Stimulated activated CD8-positive, alpha-beta memory T cell treated with anti-CD3 and anti-CD28 coated beads, Interleukin-4, amount 100 ng/mL, for 48 hours (primary cell): ENCODE measurements at places on chromosomes 3 and 15.

DNA sequence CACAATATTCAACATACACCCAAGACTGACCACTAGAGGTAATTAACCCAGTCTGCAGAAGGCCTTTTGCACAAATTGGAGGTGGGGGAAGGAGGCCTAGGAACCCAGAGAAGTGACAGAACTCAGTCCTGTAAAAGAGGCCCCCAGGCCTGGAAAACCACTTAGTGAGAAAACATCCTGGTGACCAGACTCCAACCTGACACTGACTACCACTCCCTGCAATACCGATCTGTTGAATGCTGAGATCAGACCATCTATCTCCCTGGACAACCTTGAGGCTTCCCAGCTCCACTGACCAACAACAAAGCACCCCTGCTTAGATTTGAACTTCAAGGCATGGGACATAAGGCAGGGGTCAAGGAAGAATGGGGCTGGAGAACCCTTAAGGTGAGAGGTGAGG is 261.9 kb upstream of the WNT5A start:
- no peak for DNase-seq

GRCh38 chr3:172078721-172079120 is 39.3 kb downstream of the FNDC3B start:
- DNase-seq = no peak

GRCh38 chr3:101995371-101996046 is 146.2 kb downstream of the NFKBIZ start:
- DNase-seq = no peak

GRCh38 chr3:42273361-42273760 is 7.4 kb upstream of the CCK start:
- DNase-seq = no peak

- no peak for DNase-seq
These were observed 160.1 kb upstream of the DPH6 start for GRCh38 chr15:35705884-35706585.

DNA sequence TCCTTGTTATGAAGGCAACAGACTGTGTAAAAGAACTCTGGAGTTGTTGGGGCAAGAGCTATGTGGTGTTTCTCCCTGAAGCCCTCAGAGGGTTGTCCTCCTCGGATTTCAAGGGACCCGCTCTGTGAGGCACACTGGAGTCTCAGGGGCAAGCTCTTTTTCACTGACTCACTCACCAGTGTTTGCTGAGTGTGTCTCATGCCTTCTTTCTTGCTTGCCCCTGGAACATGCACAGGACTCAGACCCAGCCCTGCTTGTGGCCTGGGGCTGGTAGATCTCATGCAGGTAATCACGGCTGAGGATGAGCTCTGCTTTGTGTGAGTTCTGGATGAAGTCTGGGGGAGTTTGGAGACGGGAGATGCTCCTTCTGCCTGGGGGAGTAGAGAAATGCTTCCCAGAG is 93.7 kb downstream of the CACNA1D start:
- DNase-seq = no peak

GRCh38 chr3:170052398-170052797 is 14.6 kb downstream of the GPR160 start:
- DNase-seq = no peak

DNA sequence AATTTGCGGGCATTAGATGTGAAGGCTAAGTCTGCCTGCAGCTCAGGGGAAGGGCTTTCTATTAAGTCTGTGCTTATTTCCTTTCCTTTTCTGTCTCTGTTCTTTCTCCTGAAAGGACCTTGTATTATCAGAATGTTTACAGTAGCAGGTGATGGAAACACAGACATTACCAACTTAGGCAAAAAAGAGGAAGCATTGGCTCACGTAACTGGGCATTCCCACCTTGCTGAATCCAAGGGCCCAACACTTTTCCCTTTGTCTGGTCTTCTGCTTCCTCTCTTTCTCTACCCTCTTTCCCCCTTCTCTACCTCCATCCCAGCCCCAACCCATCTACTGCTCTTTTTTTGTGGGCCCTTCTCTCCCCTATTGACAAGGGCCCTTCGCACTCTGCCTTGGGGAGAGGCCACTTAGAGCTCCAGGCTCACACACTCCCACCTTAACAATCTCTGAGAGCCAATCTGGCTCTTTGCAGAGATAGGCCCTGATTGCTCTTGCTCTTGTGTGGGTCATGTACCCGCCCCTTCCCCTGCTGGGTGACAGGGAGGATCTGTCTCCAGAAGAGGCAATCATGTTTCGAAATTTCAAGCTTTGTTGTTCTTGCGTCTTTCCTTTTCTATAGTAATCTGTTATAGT is 35.0 kb downstream of the ACAA1 start:
- DNase-seq = no peak

DNA sequence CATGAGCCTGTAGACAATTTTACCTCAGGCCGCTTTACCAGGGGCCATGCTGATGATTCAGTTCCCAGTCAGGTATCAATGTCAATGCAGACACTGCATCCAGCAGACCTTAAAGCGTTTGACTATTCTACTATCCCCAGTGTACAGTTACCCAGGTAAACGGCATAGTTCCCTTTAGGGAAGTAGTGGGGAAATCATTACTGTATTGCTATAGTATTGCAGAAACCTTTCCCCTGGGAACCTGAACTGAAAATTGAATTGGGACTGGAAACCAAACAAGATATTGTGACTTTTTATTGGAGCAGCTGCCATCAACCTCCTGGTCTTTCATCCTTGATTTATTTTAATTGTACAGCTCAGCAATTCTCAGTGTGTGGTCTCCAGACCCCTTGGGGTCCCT is 6.6 kb upstream of the INAFM2 start:
- DNase-seq = no peak

- DNase-seq = no peak
These were observed 63.2 kb downstream of the ILDR1 start for GRCh38 chr3:121958801-121959200.

DNA sequence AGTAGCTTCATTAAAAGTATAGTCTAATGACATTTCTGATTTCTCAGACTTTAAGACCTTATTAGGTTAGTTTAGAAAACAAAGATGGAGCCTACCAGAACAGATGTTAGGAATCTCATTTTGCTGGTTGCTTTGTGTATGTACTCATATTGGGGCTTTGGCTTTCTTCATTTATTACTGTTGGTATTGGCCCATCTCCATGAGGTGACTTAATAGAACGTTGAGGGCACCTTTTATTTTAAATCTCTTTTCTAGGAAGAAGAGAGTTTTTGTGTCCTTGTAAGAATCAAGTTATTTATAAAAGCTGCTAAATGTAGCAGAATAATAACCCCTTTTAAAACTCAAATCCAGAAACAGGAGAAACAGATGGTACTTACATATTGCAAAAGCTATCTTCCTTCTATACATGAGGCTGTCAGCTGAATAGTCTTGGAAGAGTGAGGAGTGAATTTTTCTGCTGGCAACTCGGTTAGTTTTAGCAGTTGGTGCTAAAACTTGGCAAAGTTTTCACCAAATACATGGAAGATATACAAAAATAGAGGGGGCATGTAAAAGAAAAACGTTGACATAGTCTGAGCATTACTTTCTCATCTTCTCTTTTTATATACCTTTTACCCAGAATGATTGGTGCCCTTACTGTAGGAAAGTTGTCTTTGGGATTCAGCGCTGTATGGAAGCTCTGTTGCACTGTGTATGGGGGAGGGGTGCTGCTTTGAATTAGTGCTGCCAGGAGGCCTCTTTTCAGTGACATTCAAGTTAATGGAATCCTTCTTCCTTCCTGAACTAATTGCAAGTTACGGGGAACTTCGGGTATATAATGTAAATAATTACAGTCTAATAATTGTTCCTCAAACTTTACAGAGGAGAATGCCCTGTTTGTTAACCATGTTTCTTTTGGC is 35.8 kb downstream of the CTNNB1 start:
- no peak for DNase-seq

DNA sequence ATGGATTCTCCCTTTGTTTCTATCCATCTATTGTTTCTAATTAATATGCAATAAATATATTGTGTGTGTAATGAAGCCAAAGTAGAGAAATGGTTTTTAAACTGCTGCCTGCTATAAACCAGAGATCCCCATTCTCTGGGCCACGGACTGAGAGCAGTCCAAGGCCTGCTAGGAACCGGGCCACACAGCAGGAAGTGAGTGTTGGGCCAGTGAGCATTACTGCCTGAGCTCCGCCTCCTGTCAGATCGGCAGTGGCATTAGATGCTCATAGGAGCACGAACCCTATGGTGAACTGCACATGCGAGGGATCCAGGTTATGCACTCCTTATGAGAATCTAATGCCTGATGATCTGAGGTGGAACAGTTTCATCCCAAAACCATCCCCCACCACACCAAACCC is 85.2 kb upstream of the POMGNT2 start:
- no peak for DNase-seq

GRCh38 chr15:100220058-100220768 is 121.6 kb downstream of the ADAMTS17 start:
- DNase-seq = no peak

GRCh38 chr3:64718976-64719375 is 31.2 kb upstream of the ADAMTS9 start:
- DNase-seq = no peak

- no peak for DNase-seq
These were observed 298.4 kb downstream of the SATB1 start for GRCh38 chr3:18126772-18127171.
